M059J (cell line): ENCODE measurements at places on chromosomes 5 and 9. TPM values are rescaled to one million over a fixed set of nuclear protein-coding genes. Genes with fewer than 3 reads are reported as not detected.

DNA sequence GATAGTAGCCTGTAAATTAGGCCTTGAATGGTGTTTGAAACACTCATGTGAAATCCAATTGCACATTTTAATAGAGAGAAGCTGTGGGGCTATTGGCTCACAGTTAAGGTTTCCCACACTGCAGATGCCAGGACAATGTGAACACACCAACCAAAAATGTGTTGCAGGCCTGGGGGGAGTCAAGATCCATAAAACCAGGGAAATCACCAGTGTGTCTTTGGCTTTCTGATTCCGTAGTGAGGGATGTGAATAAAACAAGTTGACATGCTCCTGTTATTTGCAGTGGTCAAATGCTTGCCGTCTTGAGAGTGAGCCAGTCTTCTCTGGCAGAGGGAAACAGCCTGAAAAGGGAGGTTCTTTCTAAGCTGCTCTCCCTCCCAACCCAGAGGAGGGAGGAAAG lies 79.0 kb downstream of the ZNF462 start:
- DNase-seq: no peak

The DNAJC21 gene
- 26.6 and 38.2 TPM in 2 replicates for total RNA-seq

GRCh38 chr5:95124101-95124500 lies 160.8 kb downstream of the MCTP1 start:
- no peak for DNase-seq

The NKD2 gene
- 0.17 and 0.32 TPM in 2 replicates for total RNA-seq

DNA sequence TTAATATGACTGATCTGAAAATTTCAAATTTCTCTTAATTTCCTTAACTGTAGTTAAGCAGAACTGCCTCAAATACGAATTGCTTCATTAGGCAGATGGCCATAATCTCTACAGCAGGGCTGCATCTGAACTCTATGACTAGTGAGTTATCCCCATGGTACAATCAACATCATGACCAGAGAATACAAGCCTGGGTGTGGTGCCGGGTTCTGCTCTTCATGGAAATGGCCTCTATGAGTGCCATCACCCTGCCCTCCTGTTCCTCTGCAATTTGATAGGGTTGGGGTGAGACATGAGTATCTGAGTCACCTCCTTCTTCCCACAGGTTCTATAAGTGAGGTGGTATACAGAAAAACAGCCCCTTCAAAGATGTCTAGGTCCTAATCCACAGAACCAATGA lies 235.9 kb downstream of the AP3B1 start:
- DNase-seq: no peak

The SELENOP gene
- 20.1 and 45.1 TPM in 2 replicates for total RNA-seq

DNA sequence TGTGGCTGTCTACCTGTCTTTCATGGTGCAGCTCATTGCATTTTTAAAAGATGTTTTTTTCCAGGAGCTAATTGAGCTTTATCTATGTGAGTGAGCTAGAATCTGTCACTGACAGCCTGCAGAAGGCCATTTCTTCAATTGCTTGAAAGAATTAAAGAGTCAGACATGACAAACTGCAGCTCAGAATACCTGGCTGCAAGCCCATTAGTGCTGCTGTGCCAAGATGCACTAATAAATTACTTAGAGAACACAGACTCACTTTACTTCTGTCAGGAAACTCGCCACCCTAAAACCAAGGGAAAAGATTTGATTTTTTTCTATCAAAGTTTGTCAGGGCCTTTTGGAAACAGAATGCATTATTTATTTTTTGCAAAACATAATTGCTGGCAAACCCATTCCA lies 368.3 kb downstream of the CAAP1 start:
- no peak for DNase-seq

GRCh38 chr9:33172256-33173238 lies 5.4 kb upstream of the B4GALT1 start:
- peak; percentile 48 for DNase-seq

The TEX10 gene
- total RNA-seq: 28.6 and 35.2 TPM in 2 replicates

The GMCL2 gene
- not detected in 2 replicates for total RNA-seq

GRCh38 chr9:90019626-90020025 lies 414.8 kb downstream of the GADD45G start:
- DNase-seq: no peak

- DNase-seq: no peak
Observed at GRCh38 chr9:130159915-130160670, 12.1 kb upstream of the NCS1 start.

The DNAI1 gene
- total RNA-seq: not detected in 2 replicates

GRCh38 chr5:4990462-4990861 lies 149.7 kb upstream of the ADAMTS16 start:
- DNase-seq: no peak

GRCh38 chr5:173760461-173761177 lies 127.5 kb upstream of the CPEB4 start:
- no peak for DNase-seq

- DNase-seq: peak; percentile 55
Observed at GRCh38 chr9:97808972-97809371, 44.1 kb upstream of the FOXE1 start.

- peak; percentile 49 for DNase-seq
Observed at GRCh38 chr5:172973931-172974330, 9.6 kb upstream of the ATP6V0E1 start.

GRCh38 chr9:14488421-14489190 lies 174.7 kb upstream of the NFIB start:
- no peak for DNase-seq
